Tongue (tissue), 3 donors: ENCODE measurements at places on chromosomes 4 and X. TPM values are rescaled to one million over a fixed set of nuclear protein-coding genes. Genes with fewer than 3 reads are reported as not detected.
A peak's percentile ranks its signal among the peaks of the same experiment; 100 is the strongest.

The IL2 gene
- total RNA-seq: not detected

The IRS4 gene
- total RNA-seq: 0.10 TPM

The GIMD1 gene
- not detected for total RNA-seq

The XPNPEP2 gene
- 0.72 TPM for total RNA-seq

The BMPR1B gene
- total RNA-seq: 42.5 TPM

The SLC6A14 gene
- total RNA-seq: 3.2 TPM

The SPANXC gene
- not detected for total RNA-seq

The MAGEA10 gene
- not detected for total RNA-seq

The GAGE12F gene
- not detected for total RNA-seq

The NAT8L gene
- 0.51 TPM for total RNA-seq

The FRG2 gene
- not detected for total RNA-seq

DNA sequence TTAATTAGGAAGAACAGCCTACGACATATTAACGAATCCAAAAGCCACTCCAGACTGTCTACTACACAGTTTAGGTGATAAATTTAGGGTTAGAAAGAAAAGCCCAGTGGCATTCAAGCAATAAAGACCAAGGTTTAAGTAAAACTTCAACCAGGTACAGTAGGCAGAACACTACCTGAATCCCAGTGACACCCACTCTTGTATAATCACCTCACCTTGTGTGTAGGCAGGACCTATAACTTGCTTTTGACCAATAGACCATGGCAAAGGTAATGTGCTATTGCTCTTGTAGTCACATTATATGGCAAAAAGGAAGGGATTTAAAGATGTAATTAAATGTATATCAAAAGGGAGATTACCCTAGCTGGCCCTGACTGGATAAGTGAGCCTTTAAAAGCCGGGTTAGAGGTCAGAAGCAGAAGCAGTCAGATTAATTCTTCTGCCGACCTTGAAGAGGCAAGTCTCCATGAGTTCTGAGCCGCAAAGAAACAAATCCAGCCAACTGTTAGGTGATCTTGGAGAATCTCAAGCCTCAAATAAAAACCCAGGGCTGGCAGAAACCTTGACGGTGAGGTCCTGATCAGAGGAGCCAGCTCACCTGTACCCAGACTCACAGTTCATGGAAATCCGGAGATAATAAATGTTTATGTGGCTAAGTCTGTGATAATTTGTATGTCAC lies 8.8 kb downstream of the FSTL5 start:
- DNase-seq: no peak

DNA sequence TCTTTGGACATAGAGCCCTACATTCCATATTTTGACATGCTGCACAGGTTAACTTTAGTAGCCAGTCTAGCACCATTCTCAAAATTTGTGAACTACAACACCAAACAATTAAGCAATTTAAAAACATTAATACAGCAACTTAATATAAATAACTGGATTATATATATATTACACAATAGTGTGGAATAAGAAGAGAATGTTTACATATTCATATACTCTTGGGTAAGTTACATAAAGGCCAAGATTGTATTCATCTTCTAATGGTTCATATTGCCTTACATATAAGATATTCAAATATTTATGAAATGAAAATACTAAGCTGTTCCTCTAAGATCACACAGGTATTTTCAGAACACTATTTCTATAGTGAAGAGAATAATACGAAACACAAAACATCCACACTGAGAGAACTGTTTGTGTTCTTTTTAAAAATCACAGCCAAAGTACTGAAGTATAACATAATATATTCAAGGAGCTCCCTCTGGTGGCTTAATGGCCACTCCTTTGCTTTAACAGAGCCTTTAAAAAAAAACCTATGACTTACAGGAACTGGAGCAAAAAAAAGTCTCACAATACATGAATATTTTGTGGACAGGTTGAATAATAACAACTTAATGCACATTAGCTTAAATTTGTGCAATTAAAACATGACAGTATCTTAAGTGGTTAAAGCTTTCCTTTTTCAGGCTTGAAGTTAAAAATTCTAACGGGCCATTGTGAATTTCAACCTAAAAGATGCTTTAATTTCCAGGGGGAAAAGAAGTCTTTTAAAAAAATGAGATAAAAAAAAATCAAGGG lies 46.2 kb downstream of the NEK1 start:
- DNase-seq: peak; percentile 85

- peak; percentile 61 for DNase-seq
Observed at GRCh38 chr4:110540581-110540980, 64.6 kb downstream of the ENPEP start.

DNA sequence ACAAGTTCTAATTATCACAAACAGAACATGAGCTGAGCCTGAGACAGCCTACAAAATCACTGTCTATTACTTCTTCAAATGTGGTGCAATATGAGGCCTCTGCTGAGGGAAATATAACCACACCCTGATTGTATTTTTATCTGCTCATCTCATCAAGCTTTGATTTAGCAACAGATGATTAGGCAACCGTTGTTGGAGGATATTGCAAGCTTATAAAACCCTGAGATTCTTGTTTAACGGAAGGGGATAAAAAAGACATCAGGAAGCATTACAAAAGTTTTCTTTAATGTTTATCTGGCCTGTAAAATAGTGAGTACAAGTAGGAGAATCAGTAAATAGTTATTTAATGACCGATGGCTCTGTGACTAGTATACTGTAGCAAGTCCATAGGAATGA lies 108.5 kb downstream of the ZNF330 start:
- no peak for DNase-seq

DNA sequence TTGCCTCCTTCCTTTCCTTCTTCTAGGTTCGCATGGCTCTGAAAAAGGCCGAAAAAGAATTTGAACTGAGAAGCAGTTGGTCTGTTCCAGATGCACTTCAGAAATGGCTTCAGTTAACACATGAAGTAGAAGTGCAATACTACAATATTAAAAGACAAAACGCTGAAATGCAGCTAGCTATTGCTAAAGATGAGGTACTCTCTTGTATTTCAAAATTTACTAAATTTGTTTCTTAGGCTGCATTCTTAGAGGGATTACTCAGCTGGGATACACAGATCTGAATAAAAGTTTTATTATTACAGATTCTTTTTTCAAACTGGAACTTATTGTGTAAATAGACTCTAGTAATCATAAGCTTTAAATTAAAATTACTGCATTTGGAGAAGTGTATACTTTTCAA lies 146.9 kb downstream of the STIM2 start:
- DNase-seq: no peak

DNA sequence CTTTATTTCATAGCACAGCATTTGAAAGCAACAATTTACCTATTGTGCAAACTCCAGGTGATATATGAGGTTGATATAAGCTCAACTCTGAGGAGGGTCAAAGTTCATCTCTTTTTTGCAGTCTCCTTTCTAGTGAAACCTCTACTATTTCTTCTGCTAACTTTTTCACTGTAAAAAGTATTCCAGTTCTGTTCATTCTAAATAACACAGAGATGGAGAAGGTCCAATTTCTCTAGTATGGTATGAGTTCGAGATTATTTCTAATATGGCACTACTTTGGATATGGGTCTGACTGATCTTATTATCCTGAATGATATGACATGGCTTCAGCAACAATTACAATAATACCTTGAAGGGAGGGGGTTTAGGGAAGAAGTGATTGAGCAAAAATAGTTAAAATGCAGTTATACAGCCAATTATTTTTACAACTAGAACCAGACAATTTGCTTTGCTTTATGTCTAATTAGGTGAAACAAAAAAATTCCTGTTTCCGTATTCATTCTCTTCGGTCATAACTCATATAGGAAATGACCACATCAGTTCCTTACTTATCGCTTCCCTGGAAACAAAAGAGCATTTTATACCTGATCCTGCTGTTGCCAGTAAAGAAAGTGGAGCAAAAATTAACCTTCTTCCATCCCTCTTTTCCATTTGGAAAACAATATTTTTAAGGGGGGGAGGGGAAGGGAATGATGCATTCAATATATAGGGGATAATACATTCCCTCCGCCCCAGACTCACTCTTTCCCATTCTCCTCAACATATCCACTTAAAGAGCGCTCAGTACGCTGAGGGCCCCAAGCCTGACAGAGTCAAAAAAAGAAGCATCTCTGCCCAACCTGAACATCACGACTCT lies 1.0 kb downstream of the TBC1D9 start:
- DNase-seq: peak; percentile 70

- no peak for DNase-seq
Observed at GRCh38 chrX:97397371-97397770, 513.7 kb downstream of the RPA4 start.

DNA sequence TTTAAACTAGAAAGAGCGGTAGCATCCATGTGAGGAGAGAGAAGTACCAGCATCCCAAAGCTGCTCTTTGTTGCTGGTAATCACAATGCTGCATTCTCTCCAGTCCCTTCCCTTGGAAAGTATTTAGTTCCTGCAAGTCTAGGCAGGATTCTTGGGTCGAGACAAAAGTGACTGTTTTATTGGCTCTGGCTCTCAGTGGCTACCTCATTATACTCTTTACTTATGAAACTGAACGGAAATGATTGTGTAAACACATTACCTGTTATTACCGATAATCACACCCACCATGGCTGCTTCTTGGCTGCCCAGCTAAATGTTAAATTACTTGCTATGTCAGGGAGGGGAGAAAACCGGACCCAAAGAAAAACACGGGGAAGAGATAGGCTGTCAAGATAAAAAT lies 26.2 kb downstream of the ATXN3L start:
- no peak for DNase-seq

- DNase-seq: no peak
Observed at GRCh38 chr4:141469392-141469791, 167.0 kb upstream of the IL15 start.

- DNase-seq: no peak
Observed at GRCh38 chr4:89071311-89071710, 14.3 kb upstream of the FAM13A start.

DNA sequence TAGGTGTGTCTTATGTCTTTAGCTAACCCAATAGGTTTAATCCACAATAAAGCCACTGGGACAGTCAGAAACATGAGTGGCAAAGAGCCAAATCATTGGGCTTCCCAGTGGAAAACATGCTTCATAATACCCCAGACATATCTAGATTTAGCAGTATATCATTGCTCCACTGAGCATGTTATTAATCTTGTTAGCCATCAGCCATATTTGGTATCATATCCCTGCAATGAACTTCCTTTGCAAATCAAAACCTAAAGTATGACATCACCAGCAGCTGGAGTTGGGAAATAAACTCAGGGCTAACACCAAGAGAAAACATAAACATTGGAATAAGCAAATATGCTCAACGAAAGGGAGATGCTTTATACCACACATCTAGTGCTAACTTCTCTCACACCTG lies 280.8 kb upstream of the NOCT start:
- peak; percentile 41 for DNase-seq

GRCh38 chr4:53455766-53456165 lies 78.3 kb downstream of the FIP1L1 start:
- DNase-seq: no peak

- peak; percentile 58 for DNase-seq
Observed at GRCh38 chr4:32147446-32148085, 1427.4 kb downstream of the PCDH7 start.

DNA sequence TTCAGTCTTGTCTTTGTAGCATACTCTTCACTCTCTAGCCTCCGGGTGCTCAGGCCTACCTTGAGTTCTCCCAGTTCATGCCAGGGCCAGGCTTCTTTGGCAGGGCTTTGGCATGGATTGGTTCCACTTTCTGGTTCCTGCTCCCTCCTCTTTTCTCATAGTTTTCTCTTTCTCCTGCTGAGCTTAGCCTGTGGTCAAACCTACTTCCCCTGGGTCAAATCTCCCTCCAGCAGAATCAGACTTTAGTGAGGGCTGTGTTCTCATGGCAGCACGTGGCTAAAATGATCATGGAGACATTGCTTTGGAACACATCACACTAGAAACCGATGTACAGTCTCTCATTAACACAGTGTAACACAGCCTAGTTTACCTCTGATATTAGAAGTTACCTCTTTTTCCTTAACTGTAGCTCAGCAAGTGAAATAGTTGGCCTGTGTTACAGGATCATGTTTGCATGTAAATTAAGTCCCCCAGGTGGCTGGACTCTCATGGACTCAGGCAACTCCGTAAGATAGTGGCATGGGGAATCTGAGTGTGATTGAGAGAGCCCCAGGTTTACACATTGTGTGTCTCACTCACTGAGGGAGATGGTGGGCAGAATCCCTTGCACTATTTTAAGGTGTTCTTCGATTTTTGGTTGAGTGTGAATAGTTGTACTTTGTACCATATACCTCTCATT lies 13.3 kb downstream of the RAB9A start:
- DNase-seq: no peak

GRCh38 chrX:100081503-100081902 lies 328.6 kb downstream of the PCDH19 start:
- DNase-seq: no peak

- no peak for DNase-seq
Observed at GRCh38 chrX:45697591-45697990, 496.9 kb upstream of the DIPK2B start.

DNA sequence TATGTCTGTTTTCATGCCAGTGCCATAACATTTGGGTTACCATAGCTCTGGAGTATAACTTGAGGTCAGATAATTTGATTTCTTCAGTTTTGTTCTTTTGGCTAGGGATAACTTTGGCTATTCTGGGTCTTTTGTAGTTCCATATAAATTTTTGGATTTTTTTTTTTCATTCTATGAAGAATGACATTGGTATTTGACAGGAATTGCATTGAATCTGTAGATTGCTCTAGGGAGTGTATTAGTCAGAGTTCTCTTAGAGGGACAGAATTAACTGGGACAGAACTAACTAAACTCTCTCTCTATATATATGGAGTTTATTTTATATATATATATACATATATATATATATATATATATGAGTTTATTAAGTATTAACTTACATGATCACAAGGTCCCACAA lies 32.2 kb upstream of the SLIT2 start:
- DNase-seq: no peak

- no peak for DNase-seq
Observed at GRCh38 chrX:42021058-42021457, 97.7 kb upstream of the CASK start.

GRCh38 chr4:138192113-138192512 lies 50.0 kb downstream of the SLC7A11 start:
- no peak for DNase-seq

- DNase-seq: no peak
Observed at GRCh38 chr4:19324184-19324583, 927.5 kb upstream of the SLIT2 start.

DNA sequence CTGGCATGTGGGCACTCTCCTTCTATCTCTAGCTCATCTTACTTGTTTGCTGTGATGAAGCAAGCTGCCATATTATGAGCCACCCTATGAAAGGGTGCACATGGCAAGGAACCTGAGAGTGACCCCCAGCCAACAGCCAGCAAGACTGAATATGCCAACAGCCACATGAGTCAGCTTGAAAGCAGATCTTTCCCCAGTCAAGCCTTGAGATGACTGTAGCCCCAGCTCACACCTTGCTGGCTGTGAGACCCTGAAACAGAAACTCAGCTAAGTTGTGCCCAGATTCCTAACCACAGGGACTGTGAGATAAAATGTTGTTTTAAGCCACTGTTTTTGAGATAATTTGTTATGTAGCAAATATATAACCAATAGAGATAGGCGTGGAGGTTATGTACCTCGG lies 36.2 kb downstream of the KDM5C start:
- no peak for DNase-seq
